ENCODE measurements at places on chromosomes 16 and 17. TPM values are rescaled to one million over a fixed set of nuclear protein-coding genes. Genes with fewer than 3 reads are reported as not detected.
A peak's percentile ranks its signal among the peaks of the same experiment; 100 is the strongest.

CRAMP1 gene
- 30.5 TPM for total RNA-seq

- no peak for DNase-seq
- H3K27ac ChIP-seq: no peak overlapping the region
- no peak overlapping the region for H3K4me3 ChIP-seq
- H3K4me1 ChIP-seq: peaks cover 3% of the 10 kb centered on the region
- no peaks in the 10 kb centered on the region for H3K36me3 ChIP-seq
- H3K27me3 ChIP-seq: no peaks in the 10 kb centered on the region
Observed at GRCh38 chr17:28796062-28796461, 46.5 kb downstream of the FAM222B start.

DNA sequence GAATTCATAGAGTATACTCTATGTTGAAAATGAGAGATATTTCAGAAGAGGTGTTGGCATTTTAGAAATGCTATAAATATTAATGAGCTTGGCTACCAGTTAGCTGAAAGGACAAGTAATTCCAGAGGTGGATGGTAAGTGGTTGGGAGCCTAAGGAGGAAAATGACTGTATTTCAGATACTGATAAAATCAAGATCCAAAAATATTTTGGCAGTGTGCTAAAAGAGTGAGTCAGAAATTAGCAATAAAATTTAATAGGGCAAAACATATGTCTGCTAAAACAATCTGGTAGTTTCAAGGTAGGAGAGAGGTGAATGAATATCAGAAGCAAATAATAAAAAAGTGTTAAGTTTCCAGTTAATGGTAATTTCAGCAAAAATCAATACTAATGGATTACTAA, 1287.9 kb downstream of the CDH8 start:
- DNase-seq: no peak
- H3K27me3 ChIP-seq: no peaks in the 10 kb centered on the region
- H3K27ac ChIP-seq: no peak overlapping the region
- H3K4me1 ChIP-seq: no peaks in the 10 kb centered on the region
- H3K4me3 ChIP-seq: no peak overlapping the region
- H3K36me3 ChIP-seq: no peaks in the 10 kb centered on the region

GRCh38 chr16:59320657-59321056, 586.5 kb upstream of the GOT2 start:
- no peak for DNase-seq
- H3K27me3 ChIP-seq: no peaks in the 10 kb centered on the region
- no peak overlapping the region for H3K4me3 ChIP-seq
- H3K4me1 ChIP-seq: no peaks in the 10 kb centered on the region

CES3 gene
- 0.74 TPM for total RNA-seq

OR1A1 gene
- not detected for total RNA-seq

MYH1 gene
- not detected for total RNA-seq

SLC16A6 gene
- total RNA-seq: 11.5 TPM

GRCh38 chr16:13957197-13958078, 37.5 kb downstream of the ERCC4 start:
- H3K27me3 ChIP-seq: no peaks in the 10 kb centered on the region
- peak overlapping the region; percentile 79 for H3K4me3 ChIP-seq
- peaks cover 5% of the 10 kb centered on the region for H3K4me1 ChIP-seq
- no peaks in the 10 kb centered on the region for H3K36me3 ChIP-seq

KCNH4 gene
- 0.47 TPM for total RNA-seq

GRCh38 chr16:2968368-2968737, 795 bp upstream of the PAQR4 start:
- DNase-seq: no peak
- H3K36me3 ChIP-seq: no peaks in the 10 kb centered on the region
- no peaks in the 10 kb centered on the region for H3K27me3 ChIP-seq
- peaks cover 68% of the 10 kb centered on the region for H3K4me1 ChIP-seq

GRCh38 chr16:27374804-27375425, 27.1 kb upstream of the IL21R start:
- no peaks in the 10 kb centered on the region for H3K27me3 ChIP-seq
- H3K4me3 ChIP-seq: no peak overlapping the region
- DNase-seq: no peak
- H3K4me1 ChIP-seq: peaks cover 52% of the 10 kb centered on the region
- H3K36me3 ChIP-seq: no peaks in the 10 kb centered on the region

GRCh38 chr17:50262001-50262794, 12.1 kb upstream of the TMEM92 start:
- no peaks in the 10 kb centered on the region for H3K27me3 ChIP-seq
- no peak for DNase-seq
- no peaks in the 10 kb centered on the region for H3K36me3 ChIP-seq
- H3K4me3 ChIP-seq: no peak overlapping the region
